Left cardiac atrium (tissue), 4 donors: ENCODE measurements at places on chromosomes 13 and 19. TPM values are rescaled to one million over a fixed set of nuclear protein-coding genes. Genes with fewer than 3 reads are reported as not detected.

- DNase-seq: no peak
These were observed 35.5 kb downstream of the DOT1L start for GRCh38 chr19:2199215-2199614.

DNA sequence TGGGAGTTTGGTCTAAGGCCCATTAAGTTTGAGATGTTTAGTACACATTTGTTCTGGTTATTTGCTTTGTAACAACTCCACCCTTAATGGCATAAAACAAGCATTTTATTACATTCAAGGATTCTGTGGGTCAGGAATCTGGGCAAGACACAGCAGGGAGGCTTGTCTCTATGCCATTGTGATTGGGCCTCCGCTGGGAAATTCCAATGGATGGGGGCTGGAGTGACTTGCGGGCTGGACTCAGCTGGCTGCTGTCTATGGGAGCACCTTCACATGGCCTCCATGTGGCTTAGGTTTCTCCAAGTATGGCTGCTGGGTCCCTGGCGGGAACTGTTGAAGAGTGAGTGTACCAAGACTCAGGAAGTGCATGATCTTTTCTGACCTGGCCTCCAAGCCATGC is 159.0 kb downstream of the PAN3 start:
- no peak for DNase-seq

DNA sequence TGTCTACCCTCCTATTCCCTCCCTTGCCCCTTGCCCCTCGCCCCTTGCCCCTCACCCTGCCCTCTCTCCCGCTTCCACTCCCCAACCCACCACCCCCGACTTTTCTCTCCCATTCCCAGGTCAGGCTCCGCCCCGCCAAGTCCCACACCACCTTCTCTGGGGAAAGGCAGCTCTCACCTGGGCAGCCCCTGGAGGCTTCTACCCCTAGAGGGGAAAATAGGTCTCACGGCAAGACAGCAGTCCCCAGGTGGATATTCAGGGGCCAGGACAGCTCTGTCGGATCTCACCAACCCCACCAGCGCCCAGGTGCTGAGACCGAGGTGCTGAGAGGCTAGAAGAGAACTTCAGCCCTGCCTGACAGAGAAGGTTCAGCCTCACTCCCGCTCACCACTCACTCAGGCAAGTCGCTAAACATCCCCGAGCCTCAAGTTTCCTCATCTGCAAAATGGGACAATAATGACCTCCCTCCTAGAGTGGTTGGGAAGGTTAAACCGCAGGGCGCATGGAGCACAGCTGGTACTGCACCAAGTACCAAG is 1.4 kb upstream of the ERFL start:
- DNase-seq: no peak

GRCh38 chr13:101785858-101786257 is 333.4 kb downstream of the ITGBL1 start:
- peak; percentile 16 for DNase-seq

Gene ZNF792
- total RNA-seq: 5.5 TPM
